NCI-H748 treated with DMSO at 0.1 percent for 48 hours (cell line): ENCODE measurements at places on chromosomes 6 and 20.

GRCh38 chr20:31990641-31991338 is 19.4 kb upstream of the CCM2L start:
- DNase-seq: no peak

GRCh38 chr20:49149281-49150045 is 38.7 kb downstream of the STAU1 start:
- no peak for DNase-seq

GRCh38 chr6:168532070-168532469 is 91.1 kb downstream of the SMOC2 start:
- DNase-seq: no peak

- no peak for DNase-seq
Observed at GRCh38 chr6:96613291-96613999, 50.5 kb downstream of the FHL5 start.

DNA sequence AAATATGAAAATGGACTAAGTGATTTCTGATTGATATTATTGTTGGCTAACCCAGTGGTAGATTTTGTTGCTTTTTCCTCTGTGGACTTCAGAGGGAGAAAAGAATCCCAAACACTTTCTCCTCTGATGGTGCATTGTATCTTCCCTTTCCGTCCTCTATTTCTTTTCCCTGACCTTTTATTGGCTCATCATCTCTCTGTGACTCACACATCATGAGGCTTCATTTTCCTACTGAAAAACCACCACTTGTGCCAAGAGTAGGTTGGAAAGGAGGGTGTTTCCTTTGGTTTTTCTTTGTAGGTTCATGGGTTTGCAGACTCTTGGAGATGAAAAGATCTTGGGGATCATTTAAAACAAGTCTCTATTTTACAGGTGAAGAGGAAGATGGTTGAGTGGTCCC is 311.7 kb upstream of the JAG1 start:
- no peak for DNase-seq

GRCh38 chr6:146887447-146888077 is 288.8 kb downstream of the ADGB start:
- no peak for DNase-seq

- DNase-seq: no peak
Observed at GRCh38 chr6:163318071-163318786, 96.3 kb upstream of the QKI start.

- DNase-seq: no peak
Observed at GRCh38 chr20:10075606-10076005, 40.8 kb downstream of the ANKEF1 start.

- DNase-seq: no peak
Observed at GRCh38 chr20:13492001-13492481, 146.7 kb downstream of the TASP1 start.

DNA sequence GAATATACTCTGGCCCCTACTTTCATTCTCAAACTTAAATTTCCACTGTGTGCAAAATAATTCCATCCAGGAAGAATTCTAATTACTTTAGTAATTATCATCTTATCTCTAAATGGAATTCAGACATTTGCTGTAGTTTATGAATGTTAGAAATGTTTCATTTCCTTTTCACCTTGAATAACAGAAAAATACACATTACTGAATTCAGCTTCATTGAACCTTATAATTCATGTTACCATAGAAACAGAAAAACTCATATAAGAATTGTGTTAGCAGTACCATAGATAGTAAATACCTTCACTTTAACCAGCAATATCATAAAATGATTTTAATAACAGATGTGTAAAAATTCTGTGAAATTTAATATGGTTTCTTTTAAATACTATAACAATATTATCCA is 514.9 kb downstream of the CDKAL1 start:
- DNase-seq: no peak

- peak; percentile 25 for DNase-seq
Observed at GRCh38 chr6:52552278-52552643, 24.6 kb downstream of the TRAM2 start.

GRCh38 chr6:112563368-112563767 is 216.2 kb downstream of the RFPL4B start:
- DNase-seq: no peak

DNA sequence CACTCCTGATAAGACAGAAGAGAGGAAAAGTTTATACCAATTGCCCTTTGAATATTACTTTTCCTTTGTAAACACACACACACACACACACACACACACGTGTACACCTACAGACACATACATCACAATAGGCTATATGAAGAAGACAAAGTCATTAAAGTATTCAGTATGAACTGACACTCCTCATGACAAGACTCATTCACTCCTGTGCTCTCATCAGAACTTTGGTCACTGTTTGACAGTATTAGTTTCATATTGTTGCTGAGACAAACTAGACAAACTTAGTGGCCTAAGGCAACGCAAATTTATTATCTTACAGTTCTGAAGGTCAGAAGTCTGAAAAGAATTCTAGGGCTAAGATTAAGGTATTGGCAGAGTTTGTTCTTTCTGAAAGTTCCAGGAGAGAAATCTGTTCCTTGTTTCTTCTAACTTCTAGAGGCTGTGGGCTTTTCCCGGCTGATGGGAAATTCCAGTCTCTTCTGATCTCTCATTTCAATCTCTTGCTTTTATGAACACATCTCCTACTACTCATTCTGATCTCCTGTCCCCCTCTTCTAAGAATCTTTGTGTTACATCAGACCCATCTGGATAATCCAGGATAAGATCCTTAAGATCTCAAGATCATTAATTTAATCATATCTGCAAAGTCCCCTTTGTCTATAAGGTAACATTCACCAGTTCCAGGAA is 171.3 kb downstream of the HACE1 start:
- DNase-seq: no peak

DNA sequence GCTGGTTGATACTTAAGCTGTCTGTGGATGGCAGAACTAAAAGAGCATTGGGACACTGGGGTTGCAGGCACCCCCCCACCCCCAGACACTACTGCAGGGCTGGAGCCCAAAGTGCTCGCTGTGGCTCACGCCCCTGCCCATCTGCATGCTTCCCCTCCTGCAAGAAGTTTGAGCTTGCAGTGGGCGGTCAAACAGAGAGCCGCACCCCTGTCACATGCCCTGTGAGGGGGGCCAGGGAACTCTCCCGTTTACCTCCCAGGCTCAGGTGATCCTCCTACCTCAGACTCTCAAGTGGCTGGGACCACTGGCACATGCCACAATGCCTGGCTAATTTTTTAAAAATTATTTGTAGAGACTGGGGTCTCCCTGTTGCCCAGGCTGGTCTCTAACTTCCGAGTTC is 63.3 kb downstream of the RIOK1 start:
- no peak for DNase-seq

- DNase-seq: no peak
Observed at GRCh38 chr6:32194825-32195651, 2.6 kb upstream of the GPSM3 start.

DNA sequence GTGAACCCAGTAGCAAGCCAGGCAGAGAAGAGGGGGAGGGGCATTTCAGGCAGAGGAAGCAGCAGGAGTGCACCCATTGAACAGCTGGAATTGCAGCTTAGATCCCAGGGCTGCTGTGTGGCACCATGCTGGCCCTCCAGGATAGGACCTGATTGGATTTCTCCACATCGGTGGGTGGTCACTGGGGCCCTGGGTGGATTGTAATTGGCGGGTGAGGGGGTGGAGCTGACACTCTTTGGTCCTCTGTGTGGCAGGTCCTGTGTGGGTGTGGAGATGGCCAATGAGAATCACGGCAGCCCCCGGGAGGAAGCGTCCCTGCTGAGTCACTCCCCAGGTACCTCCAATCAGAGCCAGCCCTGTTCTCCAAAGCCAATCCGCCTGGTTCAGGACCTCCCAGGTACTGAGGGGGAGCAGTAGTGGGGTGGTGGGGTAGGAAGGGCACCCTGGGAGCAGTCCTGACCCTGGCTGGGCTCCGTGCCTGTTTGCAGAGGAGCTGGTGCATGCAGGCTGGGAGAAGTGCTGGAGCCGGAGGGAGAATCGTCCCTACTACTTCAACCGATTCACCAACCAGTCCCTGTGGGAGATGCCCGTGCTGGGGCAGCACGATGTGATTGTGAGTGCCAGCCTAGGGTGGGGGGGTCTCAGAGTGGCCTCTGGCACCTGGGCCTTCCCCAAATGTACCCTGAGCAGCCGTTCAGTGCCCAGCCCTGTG is 4.4 kb downstream of the PCIF1 start:
- DNase-seq: no peak

DNA sequence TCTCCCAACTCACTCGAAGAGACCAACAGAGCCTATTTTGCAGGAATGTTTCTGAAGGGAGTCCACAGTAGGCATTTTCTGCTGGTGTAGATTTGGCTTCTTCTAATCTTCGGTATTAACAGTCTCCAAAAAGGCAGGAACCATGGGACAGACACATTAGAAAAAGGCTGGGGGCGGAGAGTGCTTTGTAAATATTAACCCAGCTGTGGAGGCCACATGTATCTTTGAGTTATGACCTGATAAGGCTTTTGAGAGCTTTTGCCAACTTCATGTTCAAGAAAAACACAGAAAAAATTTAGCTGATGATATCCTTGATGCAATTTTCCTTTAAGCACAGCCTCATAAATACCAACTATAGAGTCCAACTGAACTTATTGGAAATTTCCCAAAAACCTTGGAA is 119.4 kb upstream of the TSHZ2 start:
- no peak for DNase-seq

DNA sequence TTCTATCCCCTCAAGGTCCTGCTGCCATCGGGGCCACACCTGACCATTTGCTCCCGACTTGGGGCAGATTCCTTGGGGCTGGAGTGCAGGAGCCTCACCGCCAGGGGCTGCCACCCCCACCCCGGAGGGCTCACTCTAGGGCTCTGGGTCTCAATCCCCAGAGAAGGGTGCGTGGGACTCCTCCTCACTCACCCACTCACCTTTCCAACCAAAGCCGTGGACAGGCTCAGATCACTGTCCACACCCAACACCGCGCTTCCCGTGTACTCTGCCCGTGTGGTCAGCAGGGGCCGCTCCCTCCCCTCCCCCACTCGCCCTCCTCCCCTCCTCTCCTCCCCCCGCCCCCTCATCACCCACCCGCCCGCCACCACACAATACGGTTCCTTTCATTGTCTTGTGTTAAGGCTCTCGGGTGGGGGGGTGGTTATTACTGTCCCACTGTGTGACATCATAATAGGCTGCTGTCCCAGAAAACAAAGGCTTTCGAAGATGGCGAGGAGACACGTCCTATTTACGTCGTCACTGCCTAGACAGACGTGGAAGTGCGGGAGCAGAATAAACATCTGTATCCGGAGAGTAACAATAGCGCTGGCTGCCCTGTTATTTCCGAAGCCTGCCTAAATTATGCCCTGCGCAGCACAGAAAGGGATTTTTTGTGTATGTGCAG is 85.8 kb downstream of the YTHDF1 start:
- no peak for DNase-seq

GRCh38 chr6:166707045-166707444 is 80.0 kb upstream of the RPS6KA2 start:
- peak; percentile 41 for DNase-seq

DNA sequence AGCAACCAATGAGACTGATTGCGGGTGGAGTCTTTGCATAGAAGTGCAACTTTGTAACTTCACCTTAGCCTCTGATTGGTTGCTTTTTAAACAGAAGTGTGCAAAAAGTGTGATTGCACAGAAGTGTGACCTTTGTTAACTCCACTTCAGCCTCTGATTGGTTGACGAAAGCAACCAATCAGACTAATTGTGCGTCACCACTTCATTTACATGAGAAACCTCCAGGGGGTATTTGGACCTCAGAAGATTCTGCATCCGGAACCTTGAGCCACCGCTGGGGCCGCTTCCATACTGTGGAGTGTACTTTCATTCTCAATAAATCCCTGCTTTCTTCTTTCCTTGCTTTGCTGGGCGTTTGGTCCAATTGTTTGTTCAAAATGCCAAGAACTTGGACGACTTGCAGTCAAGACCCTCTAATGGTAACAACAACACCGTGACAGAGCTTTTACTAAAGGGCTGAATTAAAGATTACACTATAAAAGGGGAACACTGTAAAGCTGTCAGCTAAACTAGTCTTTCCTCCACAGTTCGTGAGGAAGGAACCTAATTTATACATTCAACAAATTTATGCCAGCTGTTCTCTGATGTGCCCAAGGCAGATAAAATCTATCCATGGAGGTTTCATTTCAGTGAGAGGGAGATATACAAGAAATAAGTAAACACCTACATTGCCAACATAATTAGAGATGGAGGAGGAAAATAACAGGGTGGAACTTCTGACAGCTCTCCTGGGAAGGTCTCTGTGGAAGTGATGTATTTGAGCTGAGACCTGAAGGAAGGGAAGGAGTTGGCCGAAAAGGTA is 1.4 kb upstream of the HECA start:
- peak; percentile 65 for DNase-seq

GRCh38 chr6:19492636-19493405 is 344.3 kb upstream of the ID4 start:
- no peak for DNase-seq

DNA sequence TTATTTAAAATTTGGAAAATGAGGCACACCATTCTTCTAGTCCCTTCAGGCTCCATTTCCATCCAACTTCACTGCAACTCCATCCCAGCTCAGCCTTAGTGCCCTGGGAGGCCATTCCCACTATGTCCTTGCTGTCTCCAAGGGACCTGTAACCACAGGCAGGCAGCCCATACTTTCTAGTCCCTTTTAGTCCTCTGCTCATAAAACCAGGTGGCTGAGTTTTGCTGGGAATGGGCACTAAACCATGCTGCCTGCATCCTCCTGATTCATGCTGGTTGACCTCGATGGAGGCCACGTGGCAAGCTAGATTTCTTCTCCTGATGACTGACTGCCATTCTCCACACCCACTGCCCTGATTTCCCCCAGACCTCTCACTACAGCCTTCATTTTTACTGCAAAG is 27.5 kb upstream of the MYMX start:
- DNase-seq: no peak

DNA sequence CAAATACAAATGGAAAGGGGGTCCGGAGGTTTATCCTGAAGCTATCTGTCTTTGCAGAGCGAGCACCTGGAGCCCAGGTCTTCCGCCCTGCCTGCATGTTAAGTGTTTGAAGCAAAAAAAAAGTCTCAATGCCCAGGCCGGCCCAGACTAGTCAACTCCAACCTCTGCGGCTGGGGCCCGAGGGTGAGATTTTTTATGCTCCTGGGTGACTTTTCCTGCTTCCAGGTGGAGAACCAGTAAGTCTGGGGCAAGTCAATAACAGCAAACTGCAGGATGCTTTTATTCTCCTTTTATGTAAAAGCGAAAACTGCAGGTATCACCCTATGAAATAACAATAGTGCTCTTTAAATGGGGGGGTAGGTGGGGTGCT is 2.0 kb upstream of the ZBP1 start:
- DNase-seq: no peak

GRCh38 chr6:2168480-2168879 is 76.9 kb downstream of the GMDS start:
- DNase-seq: no peak

DNA sequence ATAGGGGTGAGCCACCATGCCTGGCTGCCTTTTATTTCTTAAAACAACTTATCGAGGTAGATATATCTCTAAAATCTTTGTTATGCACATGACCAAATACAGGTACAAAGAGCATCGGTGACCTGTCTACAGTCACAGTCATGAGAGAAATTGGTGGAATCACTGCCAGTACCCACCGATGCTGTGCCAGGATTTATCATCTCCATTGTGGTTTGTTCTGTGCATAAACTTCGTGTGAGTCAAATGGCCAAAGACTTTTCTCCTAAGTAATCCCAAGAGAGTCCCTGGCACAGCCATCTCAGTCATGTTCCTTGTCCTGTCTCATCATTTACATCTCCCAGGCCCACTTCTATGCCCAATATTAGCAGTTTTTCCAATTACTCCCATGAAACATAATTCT is 9.0 kb downstream of the GSTA3 start:
- DNase-seq: no peak
